ENCODE measurements at places on chromosomes 2 and 18. TPM values are rescaled to one million over a fixed set of nuclear protein-coding genes. Genes with fewer than 3 reads are reported as not detected.

GRCh38 chr2:33090553-33091134 is 143.9 kb downstream of the LTBP1 start:
- DNase-seq = no peak

GRCh38 chr2:201004370-201004769 is 40.9 kb upstream of the ORC2 start:
- no peak for DNase-seq

Gene CD226
- total RNA-seq = 0.33 TPM

Gene DSG4
- not detected for total RNA-seq

Gene MC2R
- total RNA-seq = not detected

Gene EFEMP1
- 615 TPM for total RNA-seq
